ENCODE measurements at places on chromosomes 7 and 10. TPM values are rescaled to one million over a fixed set of nuclear protein-coding genes. Genes with fewer than 3 reads are reported as not detected.

Gene EFCAB10
- not detected for total RNA-seq

Gene GALNT11
- 62.3 TPM for total RNA-seq

Gene STEAP1
- 5.8 TPM for total RNA-seq

Gene IKZF1
- 7.8 TPM for total RNA-seq
